Right lobe of liver (tissue), 6 donors: ENCODE measurements at places on chromosomes 3 and 15. TPM values are rescaled to one million over a fixed set of nuclear protein-coding genes. Genes with fewer than 3 reads are reported as not detected.
A peak's percentile ranks its signal among the peaks of the same experiment; 100 is the strongest.

The CSPG4 gene
- 0.29 TPM for total RNA-seq

The ZNF502 gene
- 0.50 TPM for total RNA-seq

The MAGEF1 gene
- 12.0 TPM for total RNA-seq

DNA sequence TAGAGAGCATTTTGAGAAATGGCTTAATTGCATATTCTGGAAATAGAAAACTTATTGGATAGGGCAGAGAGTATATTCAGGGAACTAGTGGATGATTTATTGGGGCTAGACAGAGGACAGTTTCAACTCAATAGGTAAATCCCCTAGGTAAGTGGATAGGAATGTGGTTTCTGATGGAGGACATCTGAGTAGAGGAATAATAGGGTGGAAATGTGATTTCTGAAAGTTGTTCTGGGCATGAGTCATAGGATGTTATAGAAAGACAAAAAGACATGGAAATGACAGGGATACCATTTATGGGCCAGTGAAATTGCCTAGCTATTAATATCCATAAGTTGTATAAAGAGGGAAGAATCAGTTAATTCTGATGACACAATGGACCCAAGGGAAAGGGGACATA lies 563.3 kb upstream of the GOLIM4 start:
- no peak overlapping the region for H3K27ac ChIP-seq
- H3K4me3 ChIP-seq, result no peak overlapping the region
- H3K27me3 ChIP-seq, result no peaks in the 10 kb centered on the region
- no peaks in the 10 kb centered on the region for H3K36me3 ChIP-seq
- DNase-seq, result no peak
- no peaks in the 10 kb centered on the region for H3K4me1 ChIP-seq

DNA sequence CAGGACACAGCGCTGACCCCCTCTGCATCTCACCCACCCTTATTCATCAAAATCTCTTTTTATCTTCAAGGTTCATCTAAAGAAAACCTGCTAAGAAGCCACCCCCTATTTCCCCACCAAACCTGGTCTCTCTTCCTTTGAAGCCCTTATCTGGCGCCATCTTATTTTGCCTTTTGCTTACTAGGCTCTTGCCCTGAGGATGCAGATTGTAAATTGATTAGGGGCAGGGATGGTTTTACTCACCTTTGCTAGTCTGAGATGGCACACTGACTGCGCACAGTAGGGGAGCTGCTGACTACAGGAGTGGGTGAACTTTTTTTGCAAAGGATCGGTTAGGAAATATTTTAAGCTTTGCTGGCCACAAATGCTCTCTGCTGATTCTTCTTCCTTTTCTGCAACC lies 78.9 kb upstream of the BHLHE40 start:
- no peaks in the 10 kb centered on the region for H3K27me3 ChIP-seq
- H3K36me3 ChIP-seq, result no peaks in the 10 kb centered on the region
- no peak overlapping the region for H3K27ac ChIP-seq
- no peak for DNase-seq

- H3K4me3 ChIP-seq, result no peak overlapping the region
- no peaks in the 10 kb centered on the region for H3K36me3 ChIP-seq
- no peaks in the 10 kb centered on the region for H3K4me1 ChIP-seq
- no peak for DNase-seq
- H3K27me3 ChIP-seq, result no peaks in the 10 kb centered on the region
Observed at GRCh38 chr3:48521635-48522034, 17.7 kb upstream of the SHISA5 start.

DNA sequence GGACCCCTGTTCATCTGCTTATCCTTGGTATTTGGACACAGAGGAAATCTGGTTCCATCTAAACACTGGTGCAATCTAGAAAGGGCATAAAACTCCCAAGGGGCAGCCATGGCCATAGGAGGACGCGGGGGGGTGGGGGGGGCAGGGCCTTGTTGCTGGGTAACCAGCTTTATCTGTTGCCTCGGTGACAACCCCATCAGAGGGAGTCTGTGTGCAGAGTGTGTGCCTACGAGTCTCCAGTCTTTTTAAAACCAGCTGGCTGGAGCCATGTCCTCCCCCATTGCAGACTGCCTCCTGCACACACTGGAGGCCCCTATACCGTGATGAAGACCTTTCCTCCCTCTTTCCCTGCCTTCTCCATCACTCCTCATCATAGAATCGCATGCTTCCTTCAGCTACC lies 26.4 kb upstream of the CORO2B start:
- no peaks in the 10 kb centered on the region for H3K36me3 ChIP-seq
- no peak for DNase-seq
- H3K27ac ChIP-seq, result no peak overlapping the region
- H3K4me3 ChIP-seq, result no peak overlapping the region
- no peaks in the 10 kb centered on the region for H3K27me3 ChIP-seq

GRCh38 chr15:56038707-56039106 lies 45.3 kb upstream of the NEDD4 start:
- H3K27me3 ChIP-seq, result no peaks in the 10 kb centered on the region
- DNase-seq, result no peak
- no peak overlapping the region for H3K4me3 ChIP-seq
- no peak overlapping the region for H3K27ac ChIP-seq
- H3K36me3 ChIP-seq, result no peaks in the 10 kb centered on the region

DNA sequence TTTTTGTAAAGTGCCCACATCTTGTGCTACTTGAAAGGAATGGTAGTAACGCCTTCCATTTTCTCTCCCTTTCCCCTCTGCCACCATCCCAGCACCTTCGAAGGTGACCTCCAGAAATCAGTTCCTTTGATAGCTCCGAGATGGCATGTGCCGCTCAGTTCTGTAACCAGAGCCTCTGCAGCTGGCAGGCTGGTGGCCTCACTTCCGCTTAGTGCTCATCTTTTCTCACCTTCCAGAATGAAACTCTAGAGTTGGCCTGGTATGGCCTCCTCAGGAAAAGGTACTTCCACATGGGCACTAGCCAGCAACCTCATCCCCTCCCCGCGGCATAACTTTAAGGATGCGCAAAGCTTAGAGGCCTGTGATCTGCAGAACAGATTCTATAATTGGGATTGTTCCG lies 38.8 kb downstream of the ETV5 start:
- no peak overlapping the region for H3K4me3 ChIP-seq
- H3K27ac ChIP-seq, result no peak overlapping the region
- no peak for DNase-seq

GRCh38 chr15:100722551-100723314 lies 120.3 kb downstream of the ASB7 start:
- no peak for DNase-seq
- H3K27ac ChIP-seq, result no peak overlapping the region
- H3K27me3 ChIP-seq, result no peaks in the 10 kb centered on the region
- H3K36me3 ChIP-seq, result no peaks in the 10 kb centered on the region

GRCh38 chr3:136818769-136819391 lies at the start of gene SLC35G2:
Gene SLC35G2 (plus strand): TSS chr3:136819126. CDS start chr3:136854461, 35,335 bp downstream.
- H3K4me1 ChIP-seq, result peaks cover 12% of the 10 kb centered on the region
- H3K27ac ChIP-seq, result peak within 1 kb of the TSS; percentile 71
- H3K27me3 ChIP-seq, result no peaks in the 10 kb centered on the region
- peak within 1 kb of the TSS; percentile 59 for H3K4me3 ChIP-seq
